GM12892 (cell line): ENCODE measurements at places on chromosomes 2 and 18.

- no peak for DNase-seq
Measured at GRCh38 chr2:146734042-146734820, 1110.6 kb upstream of the ACVR2A start.

GRCh38 chr2:67842375-67842959, 220.3 kb downstream of the C1D start:
- DNase-seq = no peak

DNA sequence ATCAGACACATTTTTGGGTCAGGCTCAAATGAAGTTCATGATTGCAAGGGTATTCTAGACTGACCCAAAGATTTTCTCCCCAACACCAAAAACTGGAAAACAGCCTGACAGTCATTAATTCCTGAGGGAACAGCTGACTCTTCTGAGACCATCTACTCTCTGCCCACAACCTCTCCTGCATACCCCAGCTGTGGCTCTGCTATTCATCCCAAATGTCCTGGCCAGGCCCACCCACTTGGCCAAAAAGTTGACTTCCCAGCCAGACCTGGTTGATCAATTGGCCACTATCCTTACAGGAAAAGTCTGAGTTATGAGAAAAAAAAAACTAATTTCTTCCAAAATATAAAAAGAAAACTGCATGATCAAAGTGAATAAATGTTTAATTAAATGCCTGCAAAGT, 103.8 kb upstream of the ST3GAL5 start:
- DNase-seq = no peak

GRCh38 chr2:219470429-219470828, 28.3 kb upstream of the GMPPA start:
- no peak for DNase-seq

DNA sequence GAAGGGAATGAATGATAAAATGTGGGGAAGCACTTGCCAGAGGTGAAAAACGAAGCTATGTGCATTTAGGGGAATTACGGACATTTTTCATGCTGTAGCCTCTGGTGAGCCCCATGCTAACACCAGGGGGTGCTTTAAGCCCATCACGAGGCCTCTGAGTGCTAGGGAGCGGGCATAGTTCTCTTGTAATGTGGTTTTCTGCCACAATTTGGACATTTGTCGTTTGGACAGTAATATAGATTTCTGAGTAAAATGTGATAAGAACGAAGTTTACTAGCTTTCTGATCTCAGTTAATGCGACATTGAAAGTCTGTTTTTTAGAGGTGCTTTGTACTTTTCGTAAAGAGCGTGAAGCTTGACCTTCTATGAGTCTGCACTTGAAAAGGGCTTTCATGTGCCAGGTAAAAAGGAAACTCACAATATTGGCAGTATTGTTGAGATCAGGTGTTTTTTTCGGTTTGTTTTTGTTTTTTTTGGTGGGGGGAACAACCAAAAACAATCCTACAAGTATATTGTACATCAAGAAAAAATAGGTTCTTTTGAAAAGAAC, 50.6 kb downstream of the TRAF3IP1 start:
- DNase-seq = no peak

DNA sequence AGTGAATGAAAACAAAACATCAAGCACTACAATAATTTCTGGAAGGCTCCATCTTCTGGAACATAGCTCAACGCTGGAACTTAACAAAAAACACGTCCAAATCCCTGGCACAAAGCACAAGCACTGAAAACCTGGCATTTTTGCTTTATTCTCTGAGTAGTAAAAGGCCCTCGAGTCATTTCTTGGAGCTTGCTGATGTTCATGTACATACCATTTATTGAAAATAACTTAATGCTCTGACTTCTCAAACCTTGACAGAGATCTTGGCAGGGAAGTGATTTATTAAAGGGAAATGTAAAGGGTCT, 76.5 kb upstream of the STK17B start:
- DNase-seq = no peak

- no peak for DNase-seq
Measured at GRCh38 chr2:143296089-143296488, 166.9 kb downstream of the ARHGAP15 start.

DNA sequence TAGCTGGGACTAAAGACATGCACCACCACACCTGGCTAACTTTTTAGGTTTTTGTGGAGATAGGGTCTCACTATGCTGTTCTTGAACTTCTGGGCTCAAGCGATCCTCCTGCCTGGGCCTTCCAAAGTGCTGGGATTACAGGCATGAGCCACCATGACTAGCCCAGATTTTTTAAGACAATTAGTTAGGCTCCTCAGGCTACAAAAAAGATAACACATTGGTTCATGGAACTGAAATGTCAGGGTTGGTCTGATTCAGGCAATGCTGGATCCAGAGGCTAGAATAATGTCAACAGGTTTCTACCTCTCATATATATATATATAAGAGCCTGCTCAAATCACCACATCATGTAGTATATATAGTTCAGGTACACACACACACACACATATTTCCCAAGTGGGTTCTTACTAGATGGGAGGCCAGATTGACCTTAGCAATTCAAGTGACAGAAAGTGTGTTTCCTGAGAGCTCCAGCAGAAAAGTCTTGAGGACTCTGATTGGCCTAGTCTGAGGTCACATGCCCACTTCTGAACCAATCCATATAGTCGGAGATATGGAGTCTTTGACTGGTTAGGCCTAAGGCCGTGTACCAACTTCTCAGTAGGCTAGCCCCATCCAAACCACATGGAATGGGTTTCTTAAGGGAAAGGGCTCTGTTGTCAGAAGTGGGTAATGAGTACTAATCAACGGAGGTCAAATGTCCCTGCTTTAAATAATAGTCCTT, 72.6 kb upstream of the LAPTM4A start:
- no peak for DNase-seq

- no peak for DNase-seq
Measured at GRCh38 chr2:205932861-205933260, 153.1 kb downstream of the INO80D start.

DNA sequence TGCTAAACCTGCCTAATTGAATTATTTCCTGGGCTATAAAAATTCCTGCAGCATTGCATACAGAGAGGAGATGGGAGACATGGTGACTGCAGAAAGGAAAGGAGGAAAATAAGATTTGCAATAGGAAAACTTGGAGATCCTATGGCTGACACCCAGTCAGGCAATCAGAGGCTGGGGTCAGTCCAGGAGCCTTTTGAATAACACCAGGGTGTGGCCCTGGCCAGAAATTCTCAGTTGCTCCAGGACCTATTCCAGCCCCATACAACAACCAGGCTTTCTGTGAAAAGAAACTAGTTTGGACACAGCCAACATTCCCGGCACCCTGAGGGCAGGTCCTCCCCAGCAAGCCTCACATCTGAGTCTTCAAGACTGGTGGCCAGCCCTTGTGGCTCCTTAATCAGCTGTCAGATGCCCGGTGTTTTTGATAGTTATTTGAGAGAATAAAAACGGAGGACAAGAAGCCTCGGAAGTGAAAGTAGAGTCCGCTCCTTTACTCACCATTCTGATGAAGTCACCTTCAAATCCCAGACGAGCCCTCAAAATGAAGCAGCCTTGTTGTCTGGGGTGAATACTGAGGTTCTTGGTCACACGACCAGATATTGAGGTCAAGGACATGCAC, 31.1 kb upstream of the GMCL1 start:
- no peak for DNase-seq

- DNase-seq = no peak
Measured at GRCh38 chr18:3851159-3851558, 401.2 kb downstream of the TGIF1 start.

DNA sequence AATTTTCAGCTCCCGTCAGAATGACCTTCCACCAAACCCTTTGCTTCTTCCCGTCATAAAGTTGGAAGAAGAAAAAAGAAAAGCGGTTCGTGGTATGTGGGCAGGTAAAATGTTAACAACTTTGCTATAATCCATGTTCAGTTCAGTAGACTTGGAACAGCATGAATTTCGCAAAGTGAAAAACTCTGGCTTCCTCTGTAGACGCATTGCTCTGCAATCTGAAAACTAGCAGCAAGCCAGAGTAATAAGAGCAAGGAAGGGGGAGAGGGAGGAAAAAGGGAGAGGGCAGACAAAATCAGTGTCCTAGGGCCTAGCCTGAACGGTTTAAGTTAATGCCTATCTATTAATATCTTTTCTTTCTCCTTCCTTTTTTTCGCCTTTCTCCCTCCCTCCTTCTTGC, 26.7 kb upstream of the CHRNA1 start:
- DNase-seq = no peak

DNA sequence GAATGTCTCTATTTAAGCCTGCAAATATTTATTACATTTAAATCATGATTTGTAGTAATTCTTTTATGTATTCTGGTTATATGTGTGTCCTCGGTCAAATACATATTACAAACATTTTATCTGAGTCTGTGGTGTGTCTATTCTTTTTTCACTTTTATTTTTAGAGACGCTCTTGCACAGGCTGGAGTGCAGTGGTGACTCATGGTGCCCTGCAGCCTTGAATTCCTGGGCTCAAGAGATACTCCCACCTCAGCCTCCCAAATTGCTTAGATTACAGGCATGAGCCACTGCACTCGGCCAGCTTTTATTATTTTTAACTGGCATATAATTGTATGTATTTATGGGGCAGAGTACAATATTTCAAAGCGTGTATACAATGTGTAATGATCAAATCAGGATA, 47.5 kb downstream of the ARID5A start:
- DNase-seq = no peak

- DNase-seq = no peak
Measured at GRCh38 chr2:120314690-120315366, 31.1 kb upstream of the INHBB start.

- DNase-seq = no peak
Measured at GRCh38 chr2:204416236-204416635, 129.0 kb upstream of the PARD3B start.

DNA sequence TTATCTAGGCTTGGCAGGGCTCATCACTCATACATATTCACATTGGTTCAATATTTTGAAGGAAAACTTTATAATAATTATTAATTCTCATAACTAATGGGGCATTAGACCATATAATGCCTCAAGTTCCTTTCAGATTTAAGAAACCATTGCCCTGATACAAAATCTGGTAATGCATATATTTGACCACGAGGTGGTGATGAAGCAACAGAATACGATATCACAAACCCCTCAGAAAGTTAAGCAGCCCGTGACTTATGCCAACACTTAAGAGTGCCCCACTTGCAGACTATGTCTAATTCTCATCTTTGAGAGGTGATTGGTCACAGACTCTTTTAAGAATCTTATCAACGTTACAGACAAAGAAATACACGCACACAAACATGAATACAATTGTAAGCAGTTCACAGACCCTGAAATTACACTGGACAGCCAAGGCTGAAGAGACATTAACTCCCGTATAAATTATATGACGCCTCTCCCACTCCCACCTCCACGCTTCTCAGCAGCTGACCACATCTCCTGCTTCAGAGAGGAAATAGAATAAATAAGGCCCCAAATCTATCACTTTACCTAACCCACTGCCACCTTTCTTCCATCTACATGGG, 20.7 kb upstream of the DNAH6 start:
- no peak for DNase-seq

DNA sequence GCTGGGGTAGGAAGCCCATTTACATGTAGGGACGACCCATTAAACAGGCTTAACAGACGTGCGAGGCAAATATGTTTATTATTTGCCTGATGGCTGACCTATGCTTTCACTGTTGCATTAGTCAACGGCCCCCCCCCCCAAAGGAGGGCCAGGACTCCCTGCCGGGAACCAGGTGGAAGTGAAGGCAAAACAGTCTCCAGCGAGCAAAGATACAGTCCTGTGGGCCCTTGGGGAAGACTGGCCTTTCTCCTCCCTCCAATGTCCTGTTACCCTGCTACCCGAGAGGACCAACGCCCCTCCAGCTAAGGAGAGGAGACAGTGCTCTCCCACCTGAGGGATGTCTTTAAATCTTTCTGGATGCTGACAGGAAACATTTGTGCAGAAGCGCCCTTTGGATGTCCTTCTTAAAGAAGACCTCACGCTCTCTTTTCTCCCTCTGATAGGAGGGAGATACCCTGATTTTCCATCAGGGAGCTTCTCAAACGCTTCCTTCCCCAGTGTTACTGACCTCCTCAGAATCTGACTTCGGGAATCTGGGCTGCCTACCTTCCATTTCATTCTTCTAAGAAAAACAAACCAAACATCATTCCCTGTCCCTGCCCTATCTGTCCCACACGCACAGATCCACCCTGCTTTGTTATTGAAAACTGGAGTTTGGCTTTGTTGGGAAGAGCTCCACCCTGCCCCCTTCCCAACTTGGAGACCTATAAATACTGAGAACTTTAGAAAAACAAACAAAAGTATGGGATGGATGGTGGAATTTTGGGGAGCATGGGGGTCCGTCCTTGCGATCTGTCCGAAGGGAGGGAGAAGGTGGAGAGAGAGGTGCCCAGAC, 135.9 kb upstream of the SIX3 start:
- DNase-seq = no peak

GRCh38 chr2:143468341-143468888, 339.2 kb downstream of the ARHGAP15 start:
- no peak for DNase-seq

DNA sequence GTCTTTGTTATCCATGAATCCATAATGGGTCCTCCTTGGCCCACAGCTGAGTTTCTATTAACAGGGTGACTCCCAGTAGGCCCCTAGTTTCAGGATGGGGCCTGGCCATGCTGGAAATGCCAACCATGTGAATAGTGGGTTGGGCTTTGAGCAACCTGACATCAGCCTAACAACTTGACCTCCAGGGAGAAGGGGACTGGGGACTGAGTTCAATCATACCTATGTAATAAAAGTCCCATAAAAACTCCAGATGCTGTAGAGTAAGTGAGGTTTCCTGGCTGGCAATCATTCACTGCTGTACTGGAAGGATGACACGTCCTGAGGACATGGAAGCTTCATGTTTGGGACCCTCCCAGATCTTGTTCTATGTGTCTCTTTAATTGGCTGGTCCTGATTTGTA, 7.9 kb downstream of the REV1 start:
- no peak for DNase-seq

DNA sequence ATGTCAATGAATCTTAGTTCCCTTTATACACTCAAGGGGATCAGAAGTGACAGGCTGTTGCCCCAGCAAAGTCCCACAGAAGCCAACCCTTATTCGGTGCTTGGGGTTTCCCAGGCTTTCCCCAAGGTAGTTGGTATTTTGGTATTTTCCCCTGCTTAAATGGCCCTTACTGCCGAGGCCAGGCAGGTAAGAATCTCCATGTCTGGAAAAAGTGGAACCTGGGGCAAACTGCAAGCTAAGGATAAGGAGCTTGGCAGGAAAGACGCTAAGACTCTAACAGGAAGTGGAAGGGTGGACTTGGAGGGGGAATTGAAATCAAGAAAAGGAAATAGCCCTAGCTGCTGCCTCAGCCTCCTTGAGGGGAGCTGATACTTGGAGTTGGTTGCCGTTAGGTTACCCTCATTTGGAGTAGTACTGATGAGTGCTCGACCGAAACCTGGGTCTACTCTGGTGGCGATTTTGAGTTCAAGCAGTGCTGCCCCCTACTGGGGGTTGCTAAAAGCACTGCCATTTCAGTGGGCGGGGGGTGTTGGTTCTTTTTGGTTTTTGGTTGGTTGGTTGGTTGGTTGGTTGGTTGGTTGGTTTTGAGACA, 3.3 kb upstream of the GPBAR1 start:
- DNase-seq = peak; percentile 66

GRCh38 chr18:42038936-42039335, 83.9 kb downstream of the PIK3C3 start:
- DNase-seq = no peak
